ENCODE measurements at places on chromosomes 12 and 14. TPM values are rescaled to one million over a fixed set of nuclear protein-coding genes. Genes with fewer than 3 reads are reported as not detected.
A peak's percentile ranks its signal among the peaks of the same experiment; 100 is the strongest.

- H3K36me3 ChIP-seq: no peaks in the 10 kb centered on the region
- no peaks in the 10 kb centered on the region for H3K4me1 ChIP-seq
- H3K4me3 ChIP-seq: no peak overlapping the region
- DNase-seq: no peak
Observed at GRCh38 chr12:108211157-108211556, 82.1 kb downstream of the WSCD2 start.

PIK3C2G gene
- polyA plus RNA-seq: not detected

DNA sequence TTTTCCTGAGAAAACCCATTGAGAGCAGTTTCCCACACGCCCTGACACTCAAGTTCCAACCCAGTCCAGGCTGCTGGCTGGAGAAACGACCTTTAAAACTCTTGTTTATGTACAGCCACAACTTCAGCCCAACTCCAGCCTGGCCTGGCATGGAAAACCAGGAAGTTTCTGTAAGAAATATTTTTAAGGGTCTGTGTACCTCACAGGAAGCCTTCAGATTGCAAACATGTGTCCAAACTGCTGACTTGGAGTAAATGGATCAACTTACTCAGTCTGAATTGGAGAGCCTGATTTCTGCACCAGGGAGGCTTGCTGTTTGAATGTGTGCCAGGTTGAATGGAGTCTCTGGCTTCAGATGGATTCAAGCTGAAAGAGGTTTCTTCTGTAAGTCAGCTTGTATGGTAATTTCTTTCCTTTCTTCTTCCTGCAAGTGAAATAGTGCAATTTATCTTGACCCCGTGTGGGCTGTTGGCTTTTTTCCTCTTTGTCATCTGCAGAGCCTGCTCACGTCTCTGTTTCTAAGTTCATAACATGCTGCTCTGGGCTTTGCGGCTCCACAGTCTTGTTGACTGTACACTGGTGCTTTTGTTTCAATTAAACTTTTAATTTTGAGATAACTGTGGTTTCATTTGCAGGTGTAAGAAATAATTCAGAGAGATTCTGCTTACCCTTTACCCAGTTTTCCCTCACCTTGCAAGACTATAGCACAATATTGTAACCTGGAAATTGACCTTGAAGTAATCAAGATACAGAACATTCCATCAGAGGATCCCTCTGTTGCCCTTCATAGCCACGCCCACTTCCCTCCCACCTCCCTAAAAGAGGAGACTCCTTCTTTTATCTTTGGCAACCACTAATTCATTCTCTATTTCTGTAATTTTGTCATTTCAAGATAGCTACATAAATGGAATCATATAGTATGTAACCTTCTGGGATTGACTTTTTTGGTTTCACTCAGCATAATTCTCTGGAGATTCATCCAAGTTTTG, 109.7 kb upstream of the PRMT8 start:
- no peak overlapping the region for H3K27ac ChIP-seq
- no peak overlapping the region for H3K4me3 ChIP-seq
- H3K36me3 ChIP-seq: no peaks in the 10 kb centered on the region
- H3K4me1 ChIP-seq: no peaks in the 10 kb centered on the region
- peak; percentile 1 for DNase-seq
- H3K27me3 ChIP-seq: peaks cover 18% of the 10 kb centered on the region

LRP1 gene
- polyA plus RNA-seq: 166 TPM

DNA sequence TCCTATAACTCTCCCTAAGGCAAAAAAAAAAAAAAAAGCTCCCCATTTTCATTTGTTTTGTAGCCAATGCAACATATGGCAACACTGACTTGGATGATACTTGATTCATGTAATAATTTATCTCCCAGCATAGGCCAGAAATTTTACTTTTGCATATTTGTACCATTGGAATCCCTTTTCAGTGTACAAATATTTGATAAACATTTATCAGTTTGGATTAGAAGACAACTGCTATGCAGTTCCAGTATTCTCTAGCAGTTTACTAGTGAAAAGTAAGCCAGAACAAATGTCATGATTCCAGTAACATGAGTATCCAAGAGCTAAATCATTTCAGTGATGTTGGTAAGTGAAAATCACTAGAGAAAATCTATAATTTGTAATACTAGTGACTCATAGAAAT, 392.3 kb downstream of the CCER1 start:
- no peaks in the 10 kb centered on the region for H3K27me3 ChIP-seq
- H3K4me3 ChIP-seq: no peak overlapping the region
- no peak for DNase-seq
- H3K4me1 ChIP-seq: no peaks in the 10 kb centered on the region
- H3K36me3 ChIP-seq: no peaks in the 10 kb centered on the region
- no peak overlapping the region for H3K27ac ChIP-seq

GRCh38 chr14:20683891-20684661, at the start of gene RNASE4:
Gene RNASE4, plus strand, starts transcription at chr14:20684560. Its CDS starts 14,812 bp downstream, at chr14:20699372.
- H3K4me1 ChIP-seq: peaks cover 24% of the 10 kb centered on the region
- no peaks in the 10 kb centered on the region for H3K36me3 ChIP-seq
- no peaks in the 10 kb centered on the region for H3K27me3 ChIP-seq
- H3K27ac ChIP-seq: peak within 1 kb of the TSS; percentile 100

- H3K27me3 ChIP-seq: no peaks in the 10 kb centered on the region
- peaks cover 1% of the 10 kb centered on the region for H3K36me3 ChIP-seq
- peak; percentile 84 for DNase-seq
- peaks cover 25% of the 10 kb centered on the region for H3K4me1 ChIP-seq
- peak overlapping the region; percentile 80 for H3K4me3 ChIP-seq
Observed at GRCh38 chr12:109098183-109098604, 797 bp downstream of the UNG start.

SLC6A15 gene
- 2.0 TPM for polyA plus RNA-seq

NFE2 gene
- not detected for polyA plus RNA-seq

DNA sequence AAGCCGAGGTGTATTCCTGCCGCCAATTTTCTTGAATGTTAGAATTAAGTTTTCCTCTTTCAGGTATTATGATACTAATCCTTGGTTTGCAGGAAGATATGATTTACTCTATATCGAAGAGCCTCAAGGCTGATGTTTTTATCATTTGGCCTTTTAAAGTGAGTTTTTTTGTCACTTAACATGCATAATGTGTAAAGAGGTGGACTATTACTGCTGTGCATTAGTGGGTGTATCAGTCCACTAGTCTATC, 11.1 kb upstream of the TMPO start:
- H3K36me3 ChIP-seq: no peaks in the 10 kb centered on the region
- H3K27ac ChIP-seq: 0 out of 2 replicates have a peak overlapping the region, but pooled peaks have one; percentile 87
- no peak for DNase-seq
- H3K27me3 ChIP-seq: no peaks in the 10 kb centered on the region

ACIN1 gene
- polyA plus RNA-seq: 28.8 TPM

- no peaks in the 10 kb centered on the region for H3K4me1 ChIP-seq
- H3K27me3 ChIP-seq: no peaks in the 10 kb centered on the region
- H3K4me3 ChIP-seq: no peak overlapping the region
- no peak overlapping the region for H3K27ac ChIP-seq
- no peak for DNase-seq
Observed at GRCh38 chr14:92955381-92955780, 32.4 kb downstream of the CHGA start.

DNA sequence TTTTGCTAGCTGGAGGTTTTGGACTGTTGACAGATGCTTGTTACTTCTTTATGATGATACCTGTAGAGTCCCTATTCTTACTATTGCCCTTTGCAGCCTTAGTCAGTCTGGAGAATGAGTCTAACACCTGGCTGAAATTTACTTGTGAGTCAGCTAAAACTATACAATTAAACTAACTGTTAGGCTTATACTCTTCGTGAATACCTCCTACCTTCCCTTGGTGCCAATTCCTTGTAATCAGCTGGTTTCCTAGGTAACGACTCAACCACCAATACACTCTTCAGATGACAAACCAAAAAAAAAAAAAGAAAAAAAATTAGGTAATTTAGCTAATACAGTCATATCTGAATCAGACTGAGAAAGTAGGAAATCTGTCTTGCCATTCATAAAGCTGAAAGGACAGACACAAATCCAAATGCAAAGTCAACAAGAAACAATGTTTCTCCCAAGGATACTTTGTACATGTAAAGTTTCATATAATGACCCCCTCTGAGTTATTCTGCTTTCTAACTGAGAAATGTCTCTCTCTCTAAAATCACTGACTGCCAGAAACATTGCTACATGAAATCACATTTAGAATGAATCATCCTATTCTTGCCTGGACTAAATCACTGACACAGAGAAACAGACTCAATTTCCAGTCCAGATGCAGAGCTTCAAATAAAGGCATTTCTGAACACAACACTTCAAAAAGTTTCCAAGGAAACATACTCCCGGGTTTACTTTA, 56.5 kb upstream of the CDKL1 start:
- H3K36me3 ChIP-seq: peaks cover 54% of the 10 kb centered on the region
- H3K27ac ChIP-seq: peak overlapping the region; percentile 91
- H3K27me3 ChIP-seq: no peaks in the 10 kb centered on the region
- peaks cover 21% of the 10 kb centered on the region for H3K4me1 ChIP-seq
- DNase-seq: peak; percentile 96

DNA sequence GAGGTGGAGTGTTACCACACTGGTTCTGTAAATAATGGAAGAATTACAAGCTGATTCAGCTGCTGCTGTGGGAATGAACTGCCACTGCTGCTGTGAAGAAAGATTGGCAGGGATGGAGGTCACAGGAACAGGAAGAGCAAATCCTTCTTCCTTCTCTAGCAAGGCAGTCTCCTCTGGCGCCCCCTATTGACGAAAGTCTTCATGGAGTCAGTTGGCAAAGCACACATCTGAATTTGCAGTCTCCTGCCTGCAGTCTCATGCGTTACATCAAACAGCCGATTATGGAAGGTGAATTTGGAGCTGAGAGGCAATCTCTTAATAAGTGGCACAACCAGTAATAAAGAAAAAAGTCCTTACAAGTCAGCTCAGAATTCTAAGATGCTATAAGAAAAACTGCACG, 106.0 kb upstream of the TMTC1 start:
- H3K27ac ChIP-seq: no peak overlapping the region
- DNase-seq: peak; percentile 53
- H3K36me3 ChIP-seq: no peaks in the 10 kb centered on the region
- no peaks in the 10 kb centered on the region for H3K4me1 ChIP-seq
- H3K27me3 ChIP-seq: no peaks in the 10 kb centered on the region
- H3K4me3 ChIP-seq: no peak overlapping the region

KRT83 gene
- polyA plus RNA-seq: not detected

CFAP54 gene
- 1.2 TPM for polyA plus RNA-seq
